ENCODE measurements at places on chromosomes 7 and 10.

DNA sequence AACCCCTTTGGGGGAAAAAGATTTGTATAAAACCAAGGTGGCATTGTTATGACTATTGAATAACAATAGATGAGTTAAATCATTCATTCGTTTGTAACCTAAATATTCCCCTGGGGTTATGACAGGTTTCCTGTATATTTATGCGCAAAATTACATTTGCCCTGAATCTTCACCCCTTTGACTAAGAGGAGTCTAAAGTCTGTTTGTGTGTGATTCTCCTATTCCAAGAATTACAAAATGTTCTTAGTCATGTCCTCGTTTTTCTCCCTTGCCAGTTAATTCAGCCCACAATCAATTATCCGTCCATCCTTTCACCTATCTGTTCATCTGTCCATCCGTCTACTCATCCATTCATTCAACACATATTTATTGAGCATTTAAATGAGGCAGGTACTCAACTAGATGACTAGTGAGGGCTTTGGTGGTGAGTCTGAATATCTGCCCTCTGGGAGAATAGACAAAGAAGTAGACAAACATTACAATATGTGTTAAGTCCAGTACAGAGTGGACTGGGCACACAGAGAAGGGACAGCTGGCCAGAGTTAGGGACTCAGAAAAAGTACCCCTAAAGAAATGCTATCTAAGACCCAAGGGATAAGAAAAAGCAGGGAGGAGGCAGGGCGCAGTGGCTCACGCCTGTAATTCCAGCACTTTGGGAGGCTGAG, 35.6 kb upstream of the TCF7L2 start:
- DNase-seq: no peak

GRCh38 chr10:100158044-100158805, 27.6 kb downstream of the ERLIN1 start:
- DNase-seq: no peak

GRCh38 chr7:42024537-42024936, 212.5 kb downstream of the GLI3 start:
- DNase-seq: no peak

- no peak for DNase-seq
These were observed 3.5 kb downstream of the CYCS start for GRCh38 chr7:25121599-25121998.

DNA sequence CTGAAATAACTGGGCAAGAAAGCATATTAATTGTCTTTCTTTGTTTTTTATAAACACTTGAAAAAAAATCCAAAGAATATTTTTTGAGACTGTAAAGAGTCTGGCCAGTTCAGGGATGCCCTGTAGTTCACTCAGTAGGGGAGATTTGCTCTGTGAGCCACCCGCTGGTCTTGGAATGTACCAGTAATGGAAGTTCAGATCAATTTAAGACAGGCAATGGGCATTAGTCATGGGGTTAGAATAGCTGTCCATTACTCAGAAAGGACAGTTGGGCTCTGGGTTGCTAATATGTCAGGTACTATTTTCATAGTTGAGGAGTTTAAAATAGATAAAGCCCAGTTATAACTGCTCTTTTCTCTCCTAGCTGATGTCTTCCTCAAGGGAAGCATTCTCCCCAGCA, 38.7 kb downstream of the A1CF start:
- DNase-seq: no peak

DNA sequence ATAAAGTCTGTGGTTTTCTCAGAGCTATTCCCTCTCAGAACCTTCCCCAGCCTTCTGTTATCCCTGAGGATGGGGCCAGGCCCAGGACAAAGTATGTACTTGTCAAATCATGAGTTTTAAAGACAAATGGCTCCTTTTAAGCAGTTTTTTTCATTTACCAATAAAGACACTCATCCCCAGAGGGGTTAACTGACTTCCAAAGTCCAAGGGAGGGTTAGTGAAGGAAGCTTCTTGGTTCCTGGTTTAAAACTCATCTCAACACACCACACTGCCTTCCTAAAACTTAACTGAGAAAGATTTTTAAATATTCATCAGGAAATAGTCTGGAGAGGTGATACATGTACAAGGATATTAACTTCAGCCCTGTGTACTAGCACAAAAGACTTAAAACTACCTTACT, 15.9 kb downstream of the NMT2 start:
- DNase-seq: no peak

GRCh38 chr10:13969792-13970140, 361.0 kb downstream of the FRMD4A start:
- peak; percentile 39 for DNase-seq

DNA sequence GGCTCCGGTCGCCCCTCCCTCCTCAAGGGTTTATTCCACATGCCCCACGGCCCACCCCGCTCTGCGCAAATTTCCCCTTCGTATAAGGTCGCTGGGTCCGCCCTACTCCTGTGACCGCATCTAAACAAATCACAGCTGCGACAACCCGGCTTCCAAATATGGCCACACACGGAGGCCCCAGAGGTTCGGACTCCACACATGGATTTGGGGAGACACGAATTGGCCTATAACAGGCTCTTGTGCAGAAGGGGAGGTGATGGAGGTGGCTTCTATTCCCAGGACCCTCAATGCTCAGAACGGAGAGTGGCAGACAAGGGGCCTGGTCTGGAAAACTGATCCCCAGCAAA, 90.1 kb downstream of the FOXL3 start:
- no peak for DNase-seq
